ENCODE measurements at places on chromosomes 1 and 21.

DNA sequence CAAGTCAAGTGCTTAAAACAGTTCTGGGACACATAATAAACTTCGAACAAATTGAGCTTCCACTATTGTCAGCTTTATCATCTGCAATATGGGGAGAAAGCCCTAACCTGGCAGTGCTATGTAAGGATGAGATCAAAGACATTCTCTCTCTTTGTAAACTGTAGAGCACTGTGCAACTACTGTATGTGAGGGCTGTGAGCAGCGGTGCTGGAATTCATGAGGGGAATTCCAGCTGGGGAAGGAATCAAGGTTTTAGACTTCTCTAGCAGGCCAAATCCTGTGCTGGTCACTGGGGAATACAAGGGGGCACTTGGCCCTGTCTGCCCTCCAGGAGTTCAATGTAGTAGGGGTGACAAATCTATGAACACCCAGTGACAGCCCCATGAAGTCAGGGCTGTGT, 9.3 kb downstream of the FAM151A start:
- no peaks in the 10 kb centered on the region for H3K36me3 ChIP-seq
- no peak overlapping the region for H3K4me3 ChIP-seq
- H3K27me3 ChIP-seq, result no peaks in the 10 kb centered on the region
- DNase-seq, result no peak
- no peaks in the 10 kb centered on the region for H3K4me1 ChIP-seq

GRCh38 chr1:22119626-22120468, 23.1 kb downstream of the WNT4 start:
- peaks cover 6% of the 10 kb centered on the region for H3K36me3 ChIP-seq
- no peaks in the 10 kb centered on the region for H3K27me3 ChIP-seq
- peak overlapping the region; percentile 37 for H3K27ac ChIP-seq
- H3K4me3 ChIP-seq, result no peak overlapping the region
- no peak for DNase-seq

DNA sequence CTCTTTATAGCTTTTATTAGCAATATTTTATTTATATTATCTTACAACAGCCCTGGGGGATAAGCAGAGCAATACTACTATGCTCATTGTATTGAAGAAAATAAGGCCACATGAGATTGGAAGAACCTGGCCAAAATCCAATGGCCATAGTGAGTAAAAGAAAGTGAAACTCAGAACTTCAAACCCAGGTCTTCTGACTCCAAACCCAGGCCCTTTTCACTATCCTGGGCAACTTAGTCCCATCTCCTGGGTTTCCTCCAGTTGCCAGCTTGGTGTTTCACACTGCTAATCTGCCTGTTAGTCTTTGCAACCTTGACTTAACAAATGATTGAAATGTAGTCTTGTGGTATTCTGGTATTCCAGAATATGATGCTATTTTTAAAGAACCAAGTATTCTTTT, 22.4 kb upstream of the EXO1 start:
- no peaks in the 10 kb centered on the region for H3K4me1 ChIP-seq
- H3K27me3 ChIP-seq, result no peaks in the 10 kb centered on the region
- no peak overlapping the region for H3K4me3 ChIP-seq
- H3K36me3 ChIP-seq, result no peaks in the 10 kb centered on the region
- no peak overlapping the region for H3K27ac ChIP-seq

GRCh38 chr21:42358937-42359336, 7.4 kb downstream of the TFF1 start:
- H3K36me3 ChIP-seq, result peaks cover 2% of the 10 kb centered on the region
- peaks cover 9% of the 10 kb centered on the region for H3K4me1 ChIP-seq

GRCh38 chr21:25986928-25987327, 183.6 kb downstream of the APP start:
- no peak for DNase-seq
- no peaks in the 10 kb centered on the region for H3K4me1 ChIP-seq
- peaks cover 9% of the 10 kb centered on the region for H3K36me3 ChIP-seq
- H3K4me3 ChIP-seq, result no peak overlapping the region
